ENCODE measurements at places on chromosomes 5 and 9.

DNA sequence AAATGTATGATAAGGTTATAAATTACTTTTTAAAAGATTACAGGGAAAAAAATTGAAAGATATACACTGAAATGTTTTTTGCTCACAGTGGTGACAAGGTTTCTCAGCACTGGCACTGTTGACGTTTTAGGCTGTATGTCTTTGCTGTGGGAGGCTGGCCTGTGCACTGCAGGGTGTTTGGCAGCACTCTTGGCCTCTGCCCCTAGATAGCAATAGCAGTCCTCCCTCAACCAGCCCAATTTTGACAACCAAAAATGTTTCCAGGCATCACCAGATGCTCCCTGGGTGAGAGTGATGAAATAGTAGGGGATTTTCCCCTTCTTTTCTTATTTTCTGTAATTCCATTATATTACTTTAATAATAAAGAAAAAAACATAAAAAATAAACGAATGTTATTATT lies 3.3 kb downstream of the CD274 start:
- no peak for DNase-seq

- no peak for DNase-seq
Observed at GRCh38 chr9:27496135-27496504, 28.0 kb upstream of the IFNK start.

- DNase-seq: no peak
Observed at GRCh38 chr5:142807372-142807911, 37.3 kb downstream of the ARHGAP26 start.

DNA sequence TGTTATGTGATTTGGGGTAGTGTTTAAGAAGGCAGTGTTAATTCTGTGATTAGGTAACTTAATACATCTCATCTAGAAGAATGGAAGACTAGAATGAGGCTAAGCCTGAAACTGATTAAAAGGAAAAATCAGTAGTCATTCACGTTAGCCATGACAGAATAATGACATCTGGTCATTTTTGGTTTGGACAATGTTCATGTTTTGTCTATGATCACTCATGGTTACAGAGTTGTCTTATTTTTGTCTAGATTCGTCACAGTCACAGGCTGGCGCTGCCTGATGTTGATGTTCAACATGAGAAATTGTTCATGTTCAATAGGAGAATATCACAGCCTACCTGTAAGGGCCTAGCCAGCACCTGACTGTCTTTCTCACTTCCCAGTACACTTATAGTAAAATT lies 9.5 kb upstream of the DOCK2 start:
- DNase-seq: no peak

GRCh38 chr5:116045821-116046220 lies 13.5 kb downstream of the ARL14EPL start:
- DNase-seq: no peak

DNA sequence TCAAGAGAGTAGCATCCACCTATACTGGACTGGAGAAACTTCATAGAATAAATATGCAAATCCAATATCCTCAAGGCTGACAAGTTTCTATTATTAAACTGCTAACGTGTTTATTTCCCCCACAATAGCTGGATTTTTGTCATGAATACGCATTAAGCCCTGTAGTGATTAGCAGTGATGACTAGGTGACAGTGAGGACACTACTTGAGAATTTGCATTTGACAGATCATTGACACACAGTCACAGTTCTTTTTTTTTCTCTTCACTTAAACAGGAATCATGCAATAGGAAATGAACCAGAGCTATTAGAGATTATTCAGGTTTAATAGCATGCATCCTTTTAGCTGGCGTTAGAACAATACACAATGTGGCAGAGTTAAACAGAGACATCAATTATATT lies 35.3 kb downstream of the MPDZ start:
- DNase-seq: no peak

DNA sequence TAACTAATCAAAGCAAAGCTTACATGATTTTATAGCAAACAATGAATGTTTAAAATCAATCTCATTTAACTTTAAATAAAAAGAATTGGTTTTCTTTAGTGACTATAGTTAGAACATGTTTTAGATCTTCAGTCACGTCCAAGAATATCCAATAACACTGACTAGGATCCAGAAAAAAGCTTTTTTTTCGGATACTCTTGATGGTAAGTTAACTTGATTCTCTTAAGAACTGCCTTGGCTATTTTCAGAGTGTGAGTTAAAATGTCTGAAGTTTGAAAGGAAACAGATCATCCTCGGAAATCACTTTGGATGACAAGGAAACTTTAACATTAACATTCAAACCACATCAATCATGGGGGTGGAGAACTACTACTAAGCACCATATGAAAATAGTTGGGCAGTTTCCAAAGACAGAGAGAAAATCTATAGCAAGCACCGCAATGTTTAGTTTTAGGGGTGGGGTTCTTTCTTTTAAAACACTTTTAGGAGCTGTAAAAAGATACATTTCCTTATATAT lies 83.7 kb upstream of the SLC27A6 start:
- DNase-seq: no peak

GRCh38 chr9:37053684-37054362 lies 19.8 kb upstream of the PAX5 start:
- no peak for DNase-seq

DNA sequence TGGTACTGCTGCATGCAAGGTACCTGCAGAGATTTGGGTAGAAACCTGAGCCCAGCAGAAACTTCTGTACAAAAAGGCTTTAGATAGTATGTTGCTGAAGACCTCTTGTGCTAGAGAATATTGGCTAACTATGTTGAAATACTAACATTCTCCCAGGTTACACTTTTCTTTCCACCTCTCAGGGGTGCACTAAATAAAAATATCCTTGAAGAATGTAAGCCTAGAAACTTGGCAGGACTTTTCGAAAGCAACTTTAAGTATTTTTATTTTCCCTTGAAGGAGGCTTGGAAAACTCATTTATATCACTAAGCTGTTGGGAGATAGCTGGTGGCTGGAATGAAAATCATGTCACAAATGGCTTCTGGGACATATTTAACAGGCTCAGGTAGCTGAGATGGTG lies 50.0 kb downstream of the FBXL7 start:
- no peak for DNase-seq

GRCh38 chr5:32309761-32310160 lies 3.0 kb downstream of the MTMR12 start:
- no peak for DNase-seq

DNA sequence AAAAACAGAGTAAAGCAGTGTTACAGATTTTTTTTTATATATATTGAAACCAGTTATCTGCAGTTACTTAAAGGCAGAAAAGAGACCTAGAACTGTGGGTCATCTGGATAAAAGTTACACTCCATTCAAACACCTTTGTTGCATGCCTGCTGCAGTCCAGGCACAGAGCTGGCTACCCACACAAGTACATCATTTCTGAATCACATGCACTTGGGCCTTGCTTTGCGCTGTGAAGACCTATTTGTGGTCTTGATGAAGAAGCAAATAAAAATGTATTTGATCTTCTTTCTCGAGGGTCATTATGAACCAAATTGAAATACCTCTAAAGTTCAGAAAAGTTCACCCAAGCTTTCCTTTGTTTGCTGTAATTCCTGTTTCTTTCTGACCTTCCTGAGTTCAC lies 503.0 kb upstream of the ZNF608 start:
- DNase-seq: no peak

DNA sequence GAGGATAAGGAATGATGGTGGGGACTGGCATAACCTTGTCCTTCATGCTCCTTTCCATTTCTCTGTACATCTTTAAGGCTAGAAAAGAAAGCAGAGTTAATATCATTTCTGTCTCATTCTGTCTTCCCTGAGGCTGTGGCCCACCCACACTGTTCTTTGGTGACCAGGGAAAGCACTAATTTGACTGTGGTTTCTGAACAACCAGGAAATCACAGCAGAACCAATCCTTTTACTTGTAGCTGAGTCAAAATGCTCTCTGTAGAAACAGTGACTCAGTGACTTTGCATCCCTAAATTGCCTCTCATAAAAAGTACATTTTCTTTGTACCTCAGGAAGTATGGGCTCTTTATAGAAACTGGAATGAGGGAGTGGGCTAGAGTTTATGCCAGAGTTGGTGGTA lies 28.1 kb downstream of the IL33 start:
- DNase-seq: no peak

DNA sequence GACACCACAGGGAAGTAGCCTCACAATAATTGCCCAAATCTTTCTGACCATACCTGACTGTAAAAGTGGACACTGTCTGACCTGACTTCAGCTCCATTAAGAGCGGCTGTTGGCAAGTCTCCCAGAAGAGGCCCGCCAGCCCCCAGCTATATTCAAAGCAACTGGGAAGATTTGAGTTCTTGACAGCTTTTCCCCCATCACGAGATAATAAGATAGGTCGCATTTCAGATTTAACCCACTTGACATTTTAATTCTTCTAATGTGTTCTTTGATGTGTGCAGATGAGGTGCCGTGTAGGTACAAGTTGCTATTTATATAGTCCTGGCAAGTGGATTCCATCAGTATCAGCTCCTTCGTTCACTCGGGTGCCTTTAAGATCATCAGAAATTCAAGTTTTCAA lies 345.7 kb downstream of the DRD1 start:
- no peak for DNase-seq

- no peak for DNase-seq
Observed at GRCh38 chr5:72474516-72474915, 32.7 kb downstream of the ZNF366 start.

DNA sequence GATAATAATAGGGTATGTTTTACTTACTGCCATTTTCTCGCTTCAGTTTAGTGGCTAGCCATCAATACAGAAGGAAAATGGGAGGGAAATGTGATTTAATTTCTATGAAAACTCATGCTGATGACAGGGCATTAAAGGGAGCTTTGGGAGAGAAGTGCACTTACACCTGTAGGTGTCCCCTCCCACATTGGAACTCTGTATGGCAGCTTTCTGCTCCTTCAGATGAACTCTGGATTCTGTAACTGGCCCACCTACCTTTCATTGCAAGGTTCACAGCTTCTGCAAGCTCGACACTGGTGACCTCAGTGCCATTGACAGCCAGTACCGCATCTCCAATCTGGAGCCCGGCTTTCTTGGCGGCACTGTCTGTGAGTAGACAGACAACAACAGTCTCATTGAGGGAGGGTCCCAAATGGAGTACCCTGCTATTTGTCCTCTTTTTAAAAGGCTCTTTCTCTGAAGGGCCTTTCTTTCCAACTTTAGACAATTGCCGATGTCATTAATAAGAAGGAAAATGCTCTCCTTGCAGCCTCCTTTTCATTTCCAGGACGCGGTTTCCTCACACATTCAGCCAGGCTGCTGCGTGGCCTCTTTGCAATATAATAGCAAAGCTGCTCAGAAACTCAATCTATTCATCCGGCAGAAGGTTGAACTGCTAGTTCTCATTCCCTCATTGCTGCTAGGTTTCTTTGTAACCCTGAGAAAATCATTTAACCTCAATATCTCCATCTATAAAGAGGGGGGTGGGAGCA lies 63.6 kb downstream of the NUDT12 start:
- no peak for DNase-seq

- DNase-seq: no peak
Observed at GRCh38 chr5:151574444-151574996, 16.6 kb downstream of the FAT2 start.

DNA sequence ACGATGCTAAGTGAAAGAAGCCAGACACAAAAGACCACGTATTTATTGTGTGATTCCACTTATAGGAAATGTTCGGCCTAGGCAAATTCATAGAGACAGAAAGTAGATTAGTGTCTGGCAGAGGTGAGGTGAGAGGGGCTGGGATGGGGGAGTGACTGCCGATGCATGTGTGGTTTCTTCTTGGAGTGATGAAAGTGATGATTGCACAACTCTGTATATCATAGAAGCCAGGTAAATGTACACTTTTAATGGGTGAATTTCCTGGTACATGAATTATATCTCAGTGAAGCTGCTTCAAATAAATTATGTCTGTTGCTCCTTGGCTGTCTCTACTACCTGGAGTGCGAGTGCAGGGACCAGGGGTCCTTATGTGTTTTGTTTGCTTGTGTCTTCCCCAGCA lies 76.2 kb upstream of the PTCH1 start:
- DNase-seq: no peak

DNA sequence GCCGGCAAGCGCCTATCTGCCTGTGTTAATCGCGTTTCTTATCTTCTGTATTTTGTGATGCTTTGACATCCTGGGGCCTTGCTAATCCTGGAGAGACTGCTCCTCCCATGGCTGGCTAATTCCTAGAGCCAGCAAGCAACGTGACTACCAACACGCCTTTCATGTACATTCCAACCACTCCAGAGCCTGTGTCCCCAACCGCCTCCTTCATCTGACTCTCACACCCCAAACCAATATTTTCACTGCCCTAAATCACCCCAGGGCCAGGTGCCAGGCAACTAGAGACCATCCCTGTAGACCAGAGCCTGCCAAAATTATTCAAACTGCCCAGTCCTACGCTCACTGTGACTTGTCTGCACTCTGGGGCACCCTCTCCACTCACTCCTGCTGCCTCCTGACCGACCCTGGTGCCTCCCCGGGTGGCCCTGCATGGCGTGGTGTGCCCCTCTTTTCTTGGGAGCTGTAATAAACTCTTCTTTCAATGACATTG lies 50.5 kb upstream of the COL5A1 start:
- DNase-seq: no peak

DNA sequence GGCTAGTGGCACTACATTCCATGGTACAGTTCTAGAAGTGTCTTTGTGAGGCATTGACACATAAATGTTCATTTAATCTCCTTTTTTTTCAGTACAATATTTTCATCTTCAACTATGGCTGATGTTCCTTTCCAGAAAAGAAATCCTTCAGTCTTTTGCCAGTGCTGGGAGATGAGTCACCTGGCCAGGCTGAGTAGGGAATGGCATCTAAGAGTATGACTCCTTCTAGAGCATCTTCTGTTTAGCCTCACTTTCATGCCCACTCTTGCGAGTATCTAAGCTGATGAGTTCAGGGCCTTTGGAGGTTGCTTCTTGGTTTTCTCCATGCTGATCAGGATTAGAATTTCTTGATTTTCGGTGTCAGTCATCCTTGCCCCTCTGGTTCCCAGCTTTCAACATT lies 124.4 kb downstream of the SLC28A3 start:
- DNase-seq: no peak

- peak; percentile 21 for DNase-seq
Observed at GRCh38 chr5:132479111-132479951, 11.2 kb downstream of the IRF1 start.

- DNase-seq: no peak
Observed at GRCh38 chr5:135007305-135007704, 26.7 kb downstream of the PITX1 start.

GRCh38 chr5:116675626-116675910 lies 100.9 kb upstream of the SEMA6A start:
- no peak for DNase-seq
